Stimulated activated CD8-positive, alpha-beta memory T cell treated with anti-CD3 and anti-CD28 coated beads, Interleukin-15, amount 100 ng/mL, for 1 hour (primary cell): ENCODE measurements at places on chromosomes 1 and 21.
A peak's percentile ranks its signal among the peaks of the same experiment; 100 is the strongest.

DNA sequence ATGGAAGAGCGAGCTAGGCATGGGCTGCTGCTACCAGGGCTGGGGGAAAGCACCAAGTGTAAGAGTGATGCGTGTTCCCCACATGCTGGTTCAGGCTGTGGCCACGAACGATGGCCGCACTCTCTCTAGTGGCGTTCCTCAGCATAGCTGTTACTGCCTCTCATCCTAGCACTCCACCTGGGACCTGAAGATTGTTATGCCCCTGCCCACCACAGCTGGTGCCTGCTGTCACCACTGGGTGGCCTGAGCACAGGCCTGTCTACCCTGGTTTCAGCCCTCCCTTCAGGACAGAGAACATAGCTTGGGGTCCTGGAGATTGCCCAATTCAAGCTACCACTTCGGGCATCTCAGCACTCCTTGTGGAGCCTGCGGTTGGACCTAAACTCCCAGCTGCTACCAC, 80.1 kb upstream of the PDC start:
- DNase-seq: no peak

- DNase-seq: no peak
Observed at GRCh38 chr21:27477296-27477695, 510.4 kb upstream of the ADAMTS5 start.

DNA sequence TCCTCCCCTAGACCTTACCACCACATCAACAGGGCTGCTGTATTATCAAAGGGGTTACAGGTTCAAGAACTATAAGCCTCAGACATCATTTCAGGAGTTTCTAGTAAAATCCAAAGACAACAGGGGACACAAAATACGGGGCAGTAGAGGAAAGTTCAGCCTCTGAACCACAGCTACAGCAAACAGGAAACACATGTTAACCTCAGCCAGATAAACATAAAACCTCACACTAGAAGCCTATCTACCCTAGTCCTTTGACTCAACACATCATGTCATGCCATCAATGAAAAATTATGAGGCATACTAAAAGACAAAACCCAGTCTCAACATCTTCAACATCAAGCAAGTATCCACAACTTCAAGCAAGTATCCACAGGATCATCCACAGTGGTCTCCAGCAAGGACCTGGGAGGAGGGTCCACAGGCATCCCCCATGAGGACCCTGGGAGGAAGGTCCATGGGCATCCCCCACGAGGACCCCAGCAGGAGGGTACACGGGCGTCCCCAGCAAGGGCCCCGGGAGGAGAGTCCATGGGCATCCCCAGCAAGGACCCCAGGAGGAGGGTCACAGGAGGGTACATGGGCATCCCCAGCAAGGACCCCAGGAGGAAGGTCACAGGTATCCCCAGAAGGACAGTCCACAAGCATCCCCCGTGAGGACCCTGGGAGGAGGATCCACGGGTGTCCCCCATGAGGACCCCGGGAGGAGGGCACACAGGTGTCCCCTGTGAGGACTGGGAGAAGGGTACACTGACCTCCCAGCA, 440.0 kb downstream of the MATN1 start:
- no peak for DNase-seq

- no peak for DNase-seq
Observed at GRCh38 chr1:52482326-52483004, 70.4 kb downstream of the TUT4 start.

DNA sequence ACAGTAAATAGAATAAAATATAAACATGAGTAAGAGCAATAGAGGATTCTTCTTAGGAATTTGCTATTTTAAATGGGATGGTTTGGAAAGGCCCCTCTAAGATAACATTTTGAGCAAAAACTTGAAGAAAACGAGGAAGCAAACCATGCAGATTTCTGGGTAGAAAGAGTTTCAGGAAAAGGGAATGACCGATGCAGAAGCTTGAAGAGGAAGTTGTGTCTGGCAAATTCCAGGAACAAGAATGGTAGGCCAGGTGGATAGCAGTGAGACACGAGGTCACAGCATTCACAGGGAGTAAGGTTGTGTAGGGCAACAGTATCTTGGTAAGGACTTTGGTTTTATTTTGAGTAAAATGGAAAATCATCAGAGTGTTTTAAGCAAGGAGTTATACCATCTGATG, 108.9 kb downstream of the PEX14 start:
- no peak for DNase-seq

DNA sequence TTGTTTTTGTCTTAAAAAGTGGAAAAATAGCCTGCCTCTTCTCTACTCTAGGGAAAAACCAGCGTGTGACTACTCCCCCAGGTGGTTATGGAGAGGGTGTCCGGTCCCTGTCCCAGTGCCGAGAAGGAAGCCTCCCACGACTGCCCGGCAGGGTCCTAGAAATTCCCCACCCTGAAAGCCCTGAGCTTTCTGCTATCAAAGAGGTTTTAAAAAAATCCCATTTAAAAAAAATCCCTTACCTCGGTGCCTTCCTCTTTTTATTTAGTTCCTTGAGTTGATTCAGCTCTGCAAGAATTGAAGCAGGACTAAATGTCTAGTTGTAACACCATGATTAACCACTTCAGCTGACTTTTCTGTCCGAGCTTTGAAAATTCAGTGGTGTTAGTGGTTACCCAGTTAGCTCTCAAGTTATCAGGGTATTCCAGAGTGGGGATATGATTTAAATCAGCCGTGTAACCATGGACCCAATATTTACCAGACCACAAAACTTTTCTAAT, 35.0 kb upstream of the TDRD10 start:
- DNase-seq: no peak

- DNase-seq: no peak
Observed at GRCh38 chr1:153903841-153904455, 18.8 kb downstream of the GATAD2B start.

GRCh38 chr1:52436817-52437216, 32.4 kb downstream of the PRPF38A start:
- DNase-seq: no peak

- no peak for DNase-seq
Observed at GRCh38 chr1:35557118-35557610, at the start of gene KIAA0319L. Gene KIAA0319L, minus strand, starts transcription at chr1:35557403. Its CDS starts 2,912 bp downstream, at chr1:35554491.

- DNase-seq: peak; percentile 30
Observed at GRCh38 chr1:111507411-111508201, 4.2 kb upstream of the ADORA3 start.

DNA sequence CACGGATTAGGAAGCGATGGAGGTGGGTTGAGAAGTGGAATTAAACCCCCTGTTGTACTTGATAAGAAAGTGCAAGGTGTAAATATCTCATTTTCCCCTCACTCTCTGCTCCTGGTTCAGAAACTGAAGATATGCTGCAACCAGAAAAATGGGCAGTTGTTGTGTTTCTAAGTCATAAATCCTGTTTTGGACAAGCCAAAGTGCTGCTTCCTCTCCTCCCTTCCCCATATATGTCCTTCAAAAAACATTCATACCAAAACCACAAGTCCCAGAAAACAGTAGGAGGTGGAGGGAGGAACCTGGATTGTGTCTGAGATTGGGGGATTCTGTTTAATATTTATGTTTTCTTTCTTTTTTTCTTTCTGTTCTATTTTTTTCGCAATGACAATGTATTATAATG, 13.6 kb upstream of the ZNF362 start:
- DNase-seq: no peak

DNA sequence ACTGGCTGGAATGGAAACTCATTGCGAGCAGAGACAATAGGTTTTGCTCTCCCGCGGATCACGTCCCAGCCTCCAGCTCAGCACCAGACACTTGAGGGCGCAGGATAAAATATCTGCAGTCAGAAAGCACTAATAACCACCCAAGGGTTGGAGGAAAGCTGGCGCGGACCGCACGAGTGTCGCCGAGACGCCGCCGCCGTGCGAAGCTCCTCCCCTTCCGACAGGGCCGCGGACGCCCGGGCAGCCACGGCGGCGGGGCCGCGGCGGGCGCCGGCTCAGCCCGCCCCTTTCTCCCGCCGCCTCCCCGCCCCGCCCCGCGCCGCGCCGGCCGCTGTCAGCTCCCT, at the start of gene CMPK1:
CMPK1 (plus strand) TSS at position 213 of the 344 bp plus-strand sequence. CDS start 156 bp downstream, outside the sequence.
- peak; percentile 56 for DNase-seq

DNA sequence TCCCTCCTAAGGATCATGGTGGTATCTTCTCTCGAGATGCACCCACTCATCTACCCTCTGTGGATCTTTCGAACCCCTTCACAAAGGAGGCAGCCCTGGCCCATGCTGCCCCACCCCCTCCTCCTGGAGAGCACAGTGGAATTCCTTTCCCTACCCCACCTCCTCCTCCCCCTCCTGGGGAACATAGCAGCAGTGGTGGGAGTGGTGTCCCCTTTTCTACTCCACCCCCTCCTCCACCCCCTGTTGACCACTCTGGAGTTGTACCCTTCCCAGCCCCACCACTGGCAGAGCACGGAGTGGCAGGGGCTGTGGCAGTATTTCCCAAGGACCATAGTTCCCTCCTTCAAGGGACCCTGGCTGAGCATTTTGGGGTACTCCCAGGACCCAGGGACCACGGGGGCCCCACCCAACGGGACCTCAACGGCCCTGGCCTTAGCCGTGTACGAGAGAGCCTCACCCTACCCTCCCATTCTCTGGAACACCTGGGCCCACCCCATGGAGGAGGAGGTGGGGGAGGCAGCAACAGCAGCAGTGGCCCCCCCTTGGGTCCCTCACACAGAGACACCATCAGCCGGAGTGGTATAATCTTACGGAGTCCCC, 14.5 kb upstream of the TARS2 start:
- no peak for DNase-seq
